ENCODE measurements at places on chromosomes 11 and 22.
A peak's percentile ranks its signal among the peaks of the same experiment; 100 is the strongest.

DNA sequence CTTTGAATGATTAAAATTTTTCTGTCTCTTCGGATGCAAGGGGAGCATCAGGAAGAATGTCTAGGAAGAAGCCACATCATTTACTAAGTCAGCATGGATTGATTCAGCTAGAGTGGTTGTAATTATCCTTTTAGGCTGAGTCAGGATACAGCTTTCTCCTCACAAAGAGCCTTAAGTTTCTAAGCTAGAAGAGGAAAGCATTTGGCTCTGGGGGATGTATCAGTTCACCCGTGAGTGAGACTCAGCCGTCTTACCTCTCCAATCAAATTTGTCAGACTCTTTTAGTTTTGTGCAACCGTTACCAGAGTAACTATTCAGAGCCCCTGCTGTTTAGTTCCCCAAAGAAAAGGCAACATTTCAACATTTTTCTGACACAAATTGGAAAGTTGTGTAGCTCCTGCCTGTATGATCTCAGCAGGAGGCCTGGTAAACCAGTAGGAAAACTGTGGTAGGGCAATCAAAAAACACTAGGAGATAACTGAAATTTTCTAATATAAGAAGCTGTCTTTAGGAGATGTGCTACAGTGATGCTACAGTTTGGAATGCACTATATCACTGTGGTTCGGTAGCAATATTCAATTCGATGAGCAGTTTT, 432.4 kb upstream of the LUZP2 start:
- DNase-seq: no peak

DNA sequence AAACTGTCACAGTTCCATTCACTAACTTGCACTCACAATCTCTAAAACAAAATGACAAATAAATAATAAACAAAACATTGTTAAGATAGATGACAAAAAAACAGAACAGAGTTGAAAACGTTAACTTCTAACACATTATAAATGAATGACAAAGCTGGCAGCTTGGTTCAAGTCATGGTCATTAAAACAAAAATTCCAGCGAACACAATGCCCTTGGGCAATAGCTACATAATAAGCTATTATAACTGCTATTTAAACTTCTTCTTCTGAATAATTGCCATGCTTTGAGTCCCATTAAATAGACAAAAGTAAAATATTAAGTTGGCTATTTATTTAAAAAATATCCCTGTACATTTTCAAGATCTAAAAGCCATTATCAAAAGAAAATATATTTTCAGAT, 54.7 kb downstream of the PICALM start:
- no peak for DNase-seq

- no peak for DNase-seq
These were observed 75.7 kb downstream of the CDKN1C start for GRCh38 chr11:2809854-2810253.

GRCh38 chr11:63242089-63242781, 1.2 kb downstream of the SLC22A25 start:
- DNase-seq: no peak

DNA sequence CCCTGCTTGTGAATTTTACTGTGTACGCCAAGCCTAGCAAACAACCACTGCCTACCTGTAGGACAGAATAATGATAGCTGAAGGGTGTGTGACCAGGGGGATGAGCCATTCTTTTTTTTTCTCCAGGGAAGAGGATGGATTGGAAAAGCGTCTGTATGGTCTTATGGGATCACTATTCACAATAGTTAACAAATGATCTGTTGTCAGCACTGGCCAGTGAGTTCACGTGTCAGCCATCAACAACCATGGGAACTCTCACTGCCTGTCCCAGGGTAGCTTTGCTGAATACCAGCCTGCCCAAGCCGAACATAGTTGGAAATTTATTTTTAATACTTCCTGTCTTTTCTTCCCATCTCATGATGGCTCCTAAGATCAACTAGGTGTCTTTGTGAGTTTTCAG, 170.2 kb downstream of the ST3GAL4 start:
- DNase-seq: no peak

- DNase-seq: no peak
These were observed 2.1 kb upstream of the BARX2 start for GRCh38 chr11:129373489-129373953.

DNA sequence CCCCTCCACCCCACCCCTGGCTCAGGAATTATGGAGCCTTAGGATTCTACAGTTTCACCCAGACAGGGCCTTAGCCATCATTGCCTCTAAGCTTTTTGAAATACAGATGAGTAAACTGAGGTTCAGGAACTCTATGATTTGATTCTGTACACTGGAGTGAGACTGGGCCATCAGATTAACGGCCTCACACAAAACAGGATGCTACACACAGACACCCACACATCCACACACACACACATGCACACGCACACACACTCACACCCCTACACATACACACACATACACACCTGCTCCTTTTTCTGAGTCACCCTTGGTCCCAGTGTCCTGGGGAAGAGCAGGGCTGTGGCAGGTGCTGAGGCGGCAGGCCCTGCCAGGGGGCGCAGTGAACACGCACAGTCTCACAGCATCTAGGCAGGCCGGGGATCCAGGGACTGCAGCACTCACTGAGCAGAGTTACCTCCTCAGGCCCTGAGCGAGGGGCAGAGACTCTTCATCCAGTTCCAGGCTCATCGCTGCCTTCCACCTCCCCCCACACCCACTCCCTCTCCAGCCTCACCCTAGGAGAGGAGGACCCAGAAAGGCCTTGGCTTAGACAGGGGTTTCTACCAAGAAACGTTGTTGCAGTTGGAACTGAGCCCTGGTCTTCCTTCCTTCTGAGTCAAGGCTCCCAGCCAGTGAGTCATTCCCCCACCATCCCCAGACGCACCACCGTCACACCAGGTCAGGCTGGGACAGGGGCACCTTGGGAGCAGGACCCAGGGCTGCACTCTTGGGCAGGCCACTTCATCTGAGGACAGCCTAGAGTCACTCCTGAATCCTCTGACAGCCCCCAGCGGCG, 89.8 kb upstream of the PARVA start:
- peak; percentile 88 for DNase-seq

DNA sequence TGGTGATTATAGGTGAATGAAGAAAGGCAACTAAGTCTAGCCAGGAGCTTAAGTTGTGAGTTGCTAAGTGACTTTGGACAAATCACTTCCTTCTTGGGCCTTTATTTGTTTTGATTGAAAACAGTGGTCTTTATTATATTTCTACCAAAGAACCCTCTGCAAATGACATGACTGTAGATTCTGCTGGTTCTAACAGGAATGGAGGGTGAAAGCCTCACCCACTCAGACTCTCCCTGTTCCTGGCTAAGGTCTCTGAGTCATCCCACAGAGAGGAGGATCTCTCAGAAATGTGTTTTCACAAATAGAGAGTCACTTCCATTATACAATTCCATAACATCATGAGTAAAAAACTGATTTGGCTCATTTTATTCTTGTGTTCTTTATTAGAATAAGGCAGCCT, 583.9 kb upstream of the LRRC4C start:
- DNase-seq: no peak

DNA sequence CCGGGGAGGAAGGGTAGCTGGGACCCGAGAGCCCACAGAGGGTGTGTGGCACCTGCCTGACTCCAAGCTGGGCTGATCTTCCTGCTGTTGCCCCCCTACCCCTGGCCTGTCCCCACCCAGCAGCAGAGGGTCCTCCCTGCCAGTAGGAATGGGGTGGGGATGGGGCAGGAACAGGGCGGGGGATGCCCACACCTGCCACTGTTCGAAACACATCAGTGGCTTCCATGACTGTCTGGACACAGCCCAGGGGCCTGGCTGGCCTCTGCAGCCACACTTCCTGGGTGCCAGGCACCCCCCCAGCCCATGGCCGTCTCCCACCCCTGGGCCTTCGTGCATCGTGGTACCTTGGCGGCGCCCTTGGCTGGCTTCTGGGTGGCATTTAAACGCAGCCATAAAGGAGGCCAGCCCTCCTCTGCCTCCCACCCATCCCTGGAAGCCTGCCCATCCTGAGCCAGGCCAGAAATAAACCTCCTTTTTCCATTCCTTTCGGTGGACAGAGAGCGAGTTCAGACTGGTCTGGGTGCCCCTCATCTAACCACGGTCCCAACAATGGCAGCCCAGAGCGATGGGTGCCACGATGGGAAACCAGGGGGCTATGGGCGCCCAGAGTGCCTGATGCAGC, 745 bp upstream of the SHISAL1 start:
- no peak for DNase-seq

- no peak for DNase-seq
These were observed 45.6 kb downstream of the KMT5B start for GRCh38 chr11:68167474-68167873.

DNA sequence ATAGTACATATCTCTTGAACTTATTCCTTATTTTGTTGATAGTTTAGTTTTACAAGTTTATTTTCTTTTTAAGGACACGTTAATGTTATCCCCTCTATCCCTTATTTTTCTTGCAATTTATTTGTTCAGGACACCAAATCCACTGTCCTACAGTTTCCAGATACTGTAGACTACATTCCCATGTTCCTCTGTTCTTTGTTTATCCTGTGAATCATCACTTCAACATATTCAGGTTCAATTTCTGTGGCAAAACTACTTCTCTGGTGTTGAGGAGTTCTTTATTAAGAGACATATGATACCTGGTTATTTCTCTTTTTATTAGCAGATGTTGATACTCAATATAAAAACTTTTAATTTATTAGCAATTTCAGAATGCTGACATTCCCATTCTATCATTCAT, 72.8 kb upstream of the CLNS1A start:
- DNase-seq: no peak

DNA sequence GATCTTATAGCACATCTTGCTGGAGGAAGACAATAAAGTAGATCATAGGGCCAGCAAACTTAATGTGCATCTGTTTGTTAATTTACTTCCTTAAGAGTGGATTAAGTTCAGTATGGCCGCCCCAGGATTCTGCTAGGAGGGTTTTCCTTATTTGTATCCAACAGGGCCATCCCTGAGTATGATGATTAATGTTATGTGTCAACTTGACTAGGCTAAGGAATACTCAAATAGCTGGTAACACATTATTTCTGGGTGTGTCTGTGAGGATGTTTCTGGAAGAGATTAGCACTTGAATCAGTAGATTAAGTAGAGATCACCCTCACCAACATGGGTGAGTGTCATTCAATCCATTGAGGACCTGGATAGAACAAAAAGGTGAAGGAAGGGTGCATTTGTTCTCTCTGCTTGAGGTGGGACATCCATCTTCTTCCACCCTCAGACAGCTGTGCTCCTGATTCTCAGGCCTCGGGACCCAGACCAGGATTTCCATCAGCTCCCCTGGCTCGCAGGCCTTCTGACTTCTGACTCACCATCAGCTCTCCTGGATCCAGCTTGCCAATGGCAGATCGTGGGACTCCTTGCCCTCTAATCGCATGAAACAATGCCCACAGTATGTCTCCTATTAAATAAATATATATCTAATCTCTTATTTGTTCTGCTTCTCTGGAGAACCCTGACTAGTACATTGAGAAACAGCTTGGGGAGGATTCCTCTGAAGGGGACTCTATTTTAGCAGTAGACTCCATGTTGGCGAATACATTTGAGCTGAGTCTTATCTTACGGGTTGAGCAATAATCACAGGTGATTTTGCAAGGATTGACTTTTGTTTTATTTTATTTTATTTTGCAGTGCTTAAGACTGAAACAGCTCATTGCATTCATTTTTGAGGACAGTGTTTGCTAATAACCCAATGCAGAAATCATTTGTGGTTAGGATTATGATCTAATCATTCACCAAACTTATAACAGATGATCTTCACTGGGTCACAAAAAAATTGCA, 9.0 kb upstream of the ZBTB44 start:
- peak; percentile 45 for DNase-seq

- peak; percentile 52 for DNase-seq
These were observed 2.7 kb upstream of the GAB2 start for GRCh38 chr11:78420255-78420764.

DNA sequence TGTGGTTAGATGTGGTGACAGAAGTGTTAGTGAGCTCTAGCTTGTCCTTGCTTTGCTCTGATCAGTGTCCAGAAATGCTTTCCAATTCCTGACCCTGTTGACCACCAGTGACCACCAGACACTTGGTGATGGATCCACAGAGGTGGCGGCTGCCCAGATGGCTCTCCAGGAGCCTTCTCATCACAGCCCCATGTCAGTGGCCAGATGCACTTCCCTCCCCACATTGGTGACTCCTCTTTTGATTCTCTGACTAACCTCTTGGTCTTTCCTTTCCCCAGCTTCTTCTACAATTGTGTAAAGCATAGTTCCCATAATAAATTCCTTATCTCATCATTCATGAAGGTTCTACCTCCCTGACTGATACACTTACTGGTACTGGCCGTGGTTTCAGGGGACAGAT, 40.1 kb upstream of the CXCR5 start:
- no peak for DNase-seq

- no peak for DNase-seq
These were observed 143.0 kb downstream of the TBC1D22A start for GRCh38 chr22:46905415-46905814.

GRCh38 chr22:29663180-29663821, 56.5 kb upstream of the CABP7 start:
- DNase-seq: no peak

- no peak for DNase-seq
These were observed 83.6 kb upstream of the CRTAM start for GRCh38 chr11:122754553-122755322.

- DNase-seq: no peak
These were observed 31.5 kb upstream of the PLET1 start for GRCh38 chr11:112292188-112292587.

- no peak for DNase-seq
These were observed 96.9 kb downstream of the FEZ1 start for GRCh38 chr11:125398994-125399640.

DNA sequence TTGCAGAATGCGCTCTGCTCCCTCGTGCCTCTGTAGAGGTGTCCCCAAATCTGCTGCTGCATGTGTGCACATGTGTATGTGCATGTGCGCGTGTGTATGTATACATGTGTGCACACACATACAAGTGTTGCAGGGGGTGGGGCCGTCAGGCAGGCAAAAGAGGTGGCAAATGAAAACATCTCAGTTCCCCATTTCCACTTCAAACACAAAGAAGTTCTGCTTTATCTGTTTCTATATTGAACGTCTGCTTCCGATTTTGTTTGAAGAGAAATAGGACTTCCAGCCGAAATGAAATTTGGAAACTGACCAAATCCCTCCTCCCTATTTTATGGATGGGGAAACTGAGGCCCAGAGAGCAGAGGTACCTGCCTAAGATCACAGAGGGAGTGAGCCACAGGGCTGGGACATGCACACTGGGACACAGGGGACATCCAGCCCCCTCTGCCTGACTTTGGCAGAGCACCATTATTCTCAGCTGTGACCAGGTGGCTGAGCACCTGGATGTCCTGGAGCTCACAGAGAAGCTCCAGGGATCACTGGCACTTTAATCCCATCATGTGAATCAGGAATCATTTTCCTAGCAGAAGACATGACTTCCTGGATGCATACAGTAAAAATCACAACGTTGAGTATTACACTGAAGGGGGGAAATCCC, 41.2 kb upstream of the ALX4 start:
- DNase-seq: no peak

- DNase-seq: no peak
These were observed at the start of gene CHADL for GRCh38 chr22:41240377-41241132. TSS of gene CHADL (minus strand) at chr22:41240931. CDS start at chr22:41240881, 50 bp downstream.

Data from AG09319 (cell line).